ENCODE measurements at places on chromosomes 4 and X. TPM values are rescaled to one million over a fixed set of nuclear protein-coding genes. Genes with fewer than 3 reads are reported as not detected.

- H3K27me3 ChIP-seq: no peaks in the 10 kb centered on the region
- H3K4me3 ChIP-seq: no peak overlapping the region
- DNase-seq: peak; percentile 17
Observed at GRCh38 chrX:135740681-135741149, 27.3 kb downstream of the CT45A1 start.

Gene KIAA0232
- total RNA-seq: 20.8 TPM

Gene GAGE1
- not detected for total RNA-seq

- no peak overlapping the region for H3K27ac ChIP-seq
- no peaks in the 10 kb centered on the region for H3K4me1 ChIP-seq
- no peaks in the 10 kb centered on the region for H3K36me3 ChIP-seq
- H3K27me3 ChIP-seq: no peaks in the 10 kb centered on the region
Observed at GRCh38 chrX:113260474-113260873, 419.8 kb upstream of the AMOT start.

DNA sequence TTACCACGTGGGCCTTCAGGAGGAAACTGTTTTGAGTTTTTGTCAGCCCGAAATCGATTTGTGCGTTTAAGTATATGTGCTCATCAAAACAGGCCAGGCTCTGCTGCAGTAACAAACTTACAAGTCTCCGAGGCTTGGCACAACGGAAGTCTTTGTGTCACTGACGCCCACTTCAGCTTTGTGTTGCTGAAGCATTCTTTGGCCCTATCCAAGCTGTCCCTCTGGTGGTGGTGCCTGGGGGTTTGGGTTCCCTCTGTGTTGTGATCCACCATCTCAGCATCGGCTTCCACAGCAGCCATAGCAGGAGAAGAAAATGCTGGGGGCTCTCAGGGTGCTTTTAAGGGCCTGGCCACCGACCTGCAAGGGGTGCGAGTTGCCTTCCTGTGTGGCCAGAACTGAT is 176.4 kb downstream of the PTTG2 start:
- H3K4me1 ChIP-seq: peaks cover 5% of the 10 kb centered on the region
- no peak overlapping the region for H3K27ac ChIP-seq
- DNase-seq: no peak
- no peaks in the 10 kb centered on the region for H3K27me3 ChIP-seq

GRCh38 chr4:140052050-140052449 is 101.9 kb downstream of the MAML3 start:
- H3K36me3 ChIP-seq: no peaks in the 10 kb centered on the region
- peaks cover 32% of the 10 kb centered on the region for H3K4me1 ChIP-seq
- no peak overlapping the region for H3K27ac ChIP-seq
- no peak overlapping the region for H3K4me3 ChIP-seq

Gene TLR8
- total RNA-seq: 0.39 TPM

Gene FGFBP1
- total RNA-seq: not detected

DNA sequence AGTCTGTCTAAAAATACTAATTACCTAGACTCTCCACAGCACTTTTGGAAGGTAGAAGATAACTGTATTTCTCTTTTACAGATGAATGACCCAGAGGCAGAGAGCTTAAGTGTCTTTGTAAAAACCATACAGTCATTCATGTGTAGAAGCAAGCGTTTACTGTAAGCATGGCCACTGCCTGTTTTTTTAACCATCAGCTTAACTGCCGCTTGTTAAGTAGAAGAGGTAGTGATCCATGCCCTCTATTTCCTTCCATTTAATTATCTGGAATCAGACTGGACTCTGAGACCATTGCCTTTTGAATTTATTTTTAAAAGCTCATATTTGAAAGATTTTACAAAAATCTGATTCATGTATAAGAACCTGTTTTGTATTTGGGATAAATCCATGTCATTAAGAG is 111.2 kb upstream of the TECRL start:
- no peak overlapping the region for H3K4me3 ChIP-seq
- DNase-seq: no peak
- no peaks in the 10 kb centered on the region for H3K4me1 ChIP-seq
- H3K27me3 ChIP-seq: no peaks in the 10 kb centered on the region

GRCh38 chrX:44308869-44309268 is 34.6 kb downstream of the EFHC2 start:
- DNase-seq: no peak
- no peak overlapping the region for H3K4me3 ChIP-seq
- H3K27ac ChIP-seq: no peak overlapping the region
- H3K4me1 ChIP-seq: no peaks in the 10 kb centered on the region
- H3K27me3 ChIP-seq: no peaks in the 10 kb centered on the region
- H3K36me3 ChIP-seq: no peaks in the 10 kb centered on the region

- peaks cover 59% of the 10 kb centered on the region for H3K4me1 ChIP-seq
- peak overlapping the region; percentile 98 for H3K27ac ChIP-seq
- H3K4me3 ChIP-seq: peak overlapping the region; percentile 90
- peaks cover 31% of the 10 kb centered on the region for H3K36me3 ChIP-seq
- DNase-seq: no peak
Observed at GRCh38 chrX:71111921-71112431, 599 bp upstream of the IL2RG start.

GRCh38 chr4:103144926-103145325 is 45.3 kb upstream of the BDH2 start:
- DNase-seq: no peak
- no peaks in the 10 kb centered on the region for H3K4me1 ChIP-seq
- no peaks in the 10 kb centered on the region for H3K36me3 ChIP-seq
- no peaks in the 10 kb centered on the region for H3K27me3 ChIP-seq
- no peak overlapping the region for H3K27ac ChIP-seq

- H3K4me3 ChIP-seq: no peak overlapping the region
- no peaks in the 10 kb centered on the region for H3K27me3 ChIP-seq
- H3K27ac ChIP-seq: no peak overlapping the region
- H3K36me3 ChIP-seq: no peaks in the 10 kb centered on the region
- DNase-seq: no peak
- H3K4me1 ChIP-seq: no peaks in the 10 kb centered on the region
Observed at GRCh38 chr4:18511727-18512126, 490.2 kb upstream of the LCORL start.

All from B cell (primary cell).